ENCODE measurements at places on chromosomes 12 and 14.

- DNase-seq = no peak
Measured at GRCh38 chr12:94079566-94080340, 68.6 kb upstream of the PLXNC1 start.

DNA sequence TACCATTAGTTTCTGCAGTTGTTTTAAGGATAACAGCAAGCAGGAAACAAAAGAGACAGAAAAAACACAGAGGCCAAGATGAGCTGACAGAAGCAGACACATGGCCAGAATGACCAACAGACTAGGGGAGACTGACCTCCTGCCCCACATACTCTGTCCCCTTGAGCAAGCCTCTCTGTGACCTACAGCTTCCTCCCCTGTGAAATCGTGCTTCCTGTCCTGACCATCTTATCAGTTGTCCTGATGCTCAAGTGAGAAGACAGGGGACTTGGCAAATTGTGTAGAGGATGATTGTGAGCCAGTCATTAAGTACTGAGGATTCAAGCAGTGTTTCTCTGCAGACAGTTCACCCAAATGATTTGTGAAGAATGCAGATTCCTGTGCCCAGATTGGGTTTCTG lies 229.0 kb downstream of the SLC41A2 start:
- DNase-seq = no peak

DNA sequence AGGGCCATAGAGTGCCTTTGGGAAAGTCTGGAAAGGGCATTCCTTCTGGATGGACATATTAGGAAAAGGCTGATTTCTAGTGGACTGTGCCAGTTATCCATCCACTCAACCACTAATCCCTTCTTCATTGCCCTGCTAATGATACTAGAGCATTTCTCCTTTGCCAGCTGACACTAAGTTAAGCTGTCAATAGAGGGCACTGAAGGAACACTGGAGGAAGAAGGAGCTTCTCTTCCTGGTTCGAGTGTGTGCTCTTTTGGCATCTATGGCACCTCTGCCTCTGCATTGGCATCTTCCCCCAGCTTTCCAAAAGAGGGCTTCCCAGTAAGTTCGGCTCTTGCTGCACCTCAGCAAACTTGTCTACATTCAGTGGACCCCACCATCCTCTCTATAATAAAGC lies 165.4 kb downstream of the DERA start:
- no peak for DNase-seq

DNA sequence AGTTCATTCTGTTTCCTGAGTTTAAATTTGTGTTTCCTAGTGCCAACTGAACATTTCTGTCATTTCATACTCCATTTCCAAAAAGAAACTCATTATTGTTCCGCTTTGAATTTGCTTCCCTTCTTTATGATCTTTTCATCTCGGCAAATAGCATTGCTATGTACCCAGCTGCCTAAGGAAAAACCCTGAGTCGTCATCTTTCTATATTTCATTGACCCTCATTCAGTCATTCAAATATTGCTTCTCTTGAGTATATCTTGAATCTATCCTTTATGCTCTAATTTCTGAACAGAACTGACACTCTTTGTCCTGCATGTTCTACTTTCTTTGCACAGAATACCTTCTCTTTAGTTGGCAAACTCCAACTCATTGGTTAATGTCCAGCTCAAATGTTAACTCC lies 35.9 kb downstream of the ADIPOR2 start:
- DNase-seq = no peak

DNA sequence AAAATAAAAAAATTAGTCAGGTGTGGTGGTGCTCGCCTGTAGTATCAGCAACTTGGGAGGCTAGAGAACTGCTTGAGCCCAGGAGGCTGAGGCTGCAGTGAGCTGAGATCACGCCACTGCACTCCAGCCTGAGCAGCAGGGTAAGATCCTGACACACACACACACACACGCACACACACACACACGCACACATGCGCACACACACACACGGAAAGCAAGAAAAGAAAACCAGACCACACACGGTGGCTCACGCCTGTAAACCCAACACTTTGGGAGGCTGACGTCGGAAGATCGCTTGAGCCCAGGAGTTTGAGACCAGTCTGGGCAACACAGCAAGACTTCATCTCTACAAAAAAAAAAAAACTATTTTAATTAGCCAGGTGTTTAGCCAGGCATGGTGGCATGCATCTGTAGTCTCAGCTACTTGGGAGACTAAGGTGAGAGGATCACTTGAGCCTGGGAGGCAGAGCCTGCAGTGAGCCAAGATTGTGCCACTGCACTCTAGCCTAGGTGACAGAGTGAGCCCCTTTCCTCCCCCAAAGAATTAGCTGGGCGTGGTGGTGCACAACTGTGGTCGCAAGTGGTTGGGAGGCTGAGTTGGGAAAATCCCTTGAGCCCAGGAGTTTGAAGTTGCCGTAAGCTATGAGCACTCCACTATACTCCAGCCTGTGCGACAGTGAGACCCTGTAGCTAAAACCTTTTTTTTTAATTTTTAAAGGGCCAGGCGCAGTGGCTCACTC lies 44.5 kb downstream of the HECTD1 start:
- DNase-seq = no peak

DNA sequence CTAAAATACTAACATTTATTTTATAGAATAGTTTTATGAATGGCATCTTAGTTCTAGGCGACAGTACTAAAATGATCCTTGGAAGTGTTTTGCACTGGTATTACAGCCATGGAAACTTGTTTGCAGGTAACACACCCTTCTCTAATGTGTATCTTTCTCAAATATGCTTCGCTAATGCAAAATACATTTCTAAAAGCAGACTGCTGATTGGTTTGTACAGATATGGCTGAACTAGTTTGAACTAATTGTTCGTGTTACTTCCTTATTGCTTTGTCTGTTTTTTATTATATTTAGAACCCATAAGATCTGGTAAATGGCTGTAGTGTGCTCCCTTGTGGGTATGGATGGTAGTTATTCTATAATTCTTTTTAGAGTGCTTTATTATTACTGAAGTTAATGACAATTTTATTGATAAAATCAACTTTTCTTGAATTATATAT lies 53.0 kb downstream of the ATF7IP start:
- no peak for DNase-seq

DNA sequence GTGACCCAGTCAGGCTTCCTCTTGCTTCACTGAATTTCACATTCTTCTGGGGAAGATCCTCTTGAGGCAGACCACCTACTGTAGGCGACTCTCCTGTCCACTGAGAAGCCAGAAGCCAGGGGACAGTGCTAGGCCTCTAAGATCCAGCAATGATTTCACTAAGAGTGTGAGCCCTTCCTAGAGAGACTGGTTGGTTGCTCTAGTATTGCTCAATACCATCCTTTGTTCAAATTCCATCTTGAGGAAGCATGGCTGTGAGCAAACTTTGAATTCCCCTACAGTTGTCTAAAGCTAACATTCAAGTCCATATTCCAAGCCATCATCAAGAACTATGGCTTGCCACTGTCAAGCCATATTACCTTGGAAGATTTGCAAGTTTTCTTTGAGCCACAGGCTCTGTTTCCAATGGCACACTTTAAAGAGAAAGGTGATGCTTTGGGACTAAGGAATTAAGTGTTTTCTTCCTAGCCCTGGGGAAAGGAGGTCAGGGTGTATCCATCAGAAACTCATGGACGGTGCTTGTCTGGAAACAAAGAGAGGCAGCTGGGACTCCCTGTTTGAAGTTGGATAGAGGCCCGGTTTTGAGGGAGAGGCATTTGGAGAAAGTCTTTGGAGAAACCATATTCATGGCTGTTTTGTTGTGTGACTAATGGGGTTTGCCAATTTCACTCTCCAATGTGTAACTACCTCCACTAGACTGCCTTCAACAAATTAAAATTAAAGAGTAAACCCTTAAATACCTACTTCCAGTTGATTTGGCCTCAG lies 1217.9 kb downstream of the VRK1 start:
- DNase-seq = no peak

Measured in T follicular helper cell (primary cell).